ENCODE measurements at places on chromosomes 1 and 21. TPM values are rescaled to one million over a fixed set of nuclear protein-coding genes. Genes with fewer than 3 reads are reported as not detected.

ST6GALNAC5 gene
- 0.60 TPM for total RNA-seq

ACTL8 gene
- total RNA-seq, result not detected

NES gene
- 0.85 TPM for total RNA-seq

UBASH3A gene
- not detected for total RNA-seq

KHDRBS1 gene
- 98.8 TPM for total RNA-seq

NID1 gene
- total RNA-seq, result 6.3 TPM

TRABD2B gene
- 0.19 TPM for total RNA-seq

SIM2 gene
- 0.56 TPM for total RNA-seq

FCGR3B gene
- total RNA-seq, result not detected

CD52 gene
- not detected for total RNA-seq
